NCI-H1092 (cell line): ENCODE measurements at places on chromosomes 3 and 15.

DNA sequence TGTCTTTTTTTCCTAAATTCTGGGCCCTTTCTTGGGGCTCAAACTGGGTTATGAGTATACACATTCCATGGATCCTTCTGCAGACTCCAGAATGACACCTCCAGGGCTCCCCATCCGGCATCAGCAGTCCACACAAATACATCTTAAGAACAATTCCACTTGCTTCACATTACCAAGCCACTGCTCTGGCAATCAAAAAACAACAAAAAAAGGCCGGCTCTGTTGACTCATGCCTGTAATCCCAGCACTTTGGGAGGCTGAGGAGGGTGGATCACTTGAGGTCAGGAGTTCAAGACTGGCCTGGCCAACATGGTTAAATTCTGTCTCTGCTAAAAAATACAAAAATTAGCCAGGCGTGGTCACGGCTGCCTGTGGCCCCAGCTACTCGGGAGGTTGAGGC, 49.9 kb upstream of the LPP start:
- no peak for DNase-seq

DNA sequence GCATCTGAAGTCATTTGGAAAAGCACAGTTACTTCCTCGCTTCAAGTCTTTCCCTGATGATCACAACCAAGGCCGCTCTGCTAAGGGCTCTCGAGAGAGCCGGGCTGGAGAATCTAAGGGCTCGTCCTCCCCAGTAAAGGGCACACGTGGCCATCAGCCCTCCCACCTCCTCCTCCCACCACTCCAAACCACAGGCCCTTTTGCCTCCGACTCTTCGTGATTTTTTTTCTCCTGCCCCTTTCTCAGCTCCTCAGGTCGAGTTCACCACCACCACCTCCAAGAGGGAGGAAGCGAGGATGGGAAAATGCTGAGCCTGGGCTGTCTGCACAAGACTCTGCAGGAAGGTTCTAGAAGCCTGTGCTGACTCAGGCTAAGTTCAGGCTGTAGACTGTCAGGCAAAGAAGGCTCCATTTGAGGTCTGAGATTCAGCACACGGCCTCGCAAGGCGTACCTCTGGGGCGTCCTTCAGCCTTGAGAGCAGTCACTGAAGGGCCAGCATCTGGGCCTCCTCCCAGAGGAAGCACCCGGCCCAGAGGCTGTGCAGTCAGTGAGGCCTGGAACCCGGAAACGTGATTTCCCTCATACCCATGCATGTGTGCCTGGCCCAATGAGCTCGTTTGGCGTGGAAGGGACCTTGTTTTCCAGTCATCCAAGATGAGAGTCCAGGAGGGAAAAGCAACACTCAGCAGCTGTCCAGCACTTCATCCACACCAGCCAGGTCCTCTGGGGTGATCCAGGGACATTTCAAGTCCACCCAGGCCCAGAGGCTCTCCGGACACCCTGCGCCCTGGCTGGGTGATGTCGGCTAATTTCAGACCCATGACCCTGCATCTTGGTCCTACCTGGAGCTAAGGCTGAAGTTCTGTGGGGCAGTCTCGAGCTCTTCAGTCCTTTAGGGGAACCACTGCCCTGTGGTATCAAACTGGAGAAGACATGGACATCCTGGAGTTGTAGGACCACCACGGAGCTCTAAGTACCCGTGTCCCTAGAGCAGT, 196.8 kb downstream of the XXYLT1 start:
- no peak for DNase-seq

DNA sequence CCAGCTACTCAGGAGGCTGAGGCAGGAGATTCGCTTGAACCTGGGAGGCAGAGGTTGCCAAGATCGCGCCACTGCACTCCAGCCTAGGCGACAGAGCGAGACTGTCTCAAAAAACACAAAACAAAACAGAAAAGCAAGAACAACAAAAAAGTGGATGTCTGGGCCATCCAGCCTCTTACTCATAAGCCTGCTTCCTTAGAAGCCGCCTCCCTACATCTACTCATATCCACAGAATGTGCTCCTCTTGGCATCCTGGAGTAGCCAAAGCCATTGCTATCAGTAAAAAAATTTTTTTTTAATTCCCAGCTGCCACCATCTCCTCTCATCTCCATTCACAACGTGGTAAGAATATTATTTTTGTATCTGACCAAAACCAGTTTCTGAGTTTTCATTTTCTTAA, 10.8 kb downstream of the ZSCAN2 start:
- DNase-seq: no peak

DNA sequence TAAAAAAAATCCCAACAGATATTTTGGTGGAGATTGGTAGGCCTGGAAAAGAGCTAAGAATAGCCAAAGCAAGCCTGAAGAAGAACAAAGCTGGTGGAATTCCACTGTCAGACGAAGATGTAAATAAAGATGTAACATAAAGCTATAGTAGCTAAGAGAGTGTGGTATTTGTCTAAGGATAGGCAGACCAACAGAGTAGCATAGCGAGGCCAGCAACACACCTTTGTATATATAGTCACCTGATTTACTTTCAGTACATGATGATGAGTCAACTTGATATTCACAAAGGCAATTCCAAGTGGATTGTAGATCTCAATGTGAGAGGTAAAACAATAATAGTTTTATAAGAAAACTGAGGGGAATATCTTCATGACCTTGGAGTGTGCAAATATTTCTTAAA, 53.6 kb upstream of the SYN2 start:
- no peak for DNase-seq

GRCh38 chr3:50671331-50671730, 3.4 kb upstream of the DOCK3 start:
- peak; percentile 66 for DNase-seq

DNA sequence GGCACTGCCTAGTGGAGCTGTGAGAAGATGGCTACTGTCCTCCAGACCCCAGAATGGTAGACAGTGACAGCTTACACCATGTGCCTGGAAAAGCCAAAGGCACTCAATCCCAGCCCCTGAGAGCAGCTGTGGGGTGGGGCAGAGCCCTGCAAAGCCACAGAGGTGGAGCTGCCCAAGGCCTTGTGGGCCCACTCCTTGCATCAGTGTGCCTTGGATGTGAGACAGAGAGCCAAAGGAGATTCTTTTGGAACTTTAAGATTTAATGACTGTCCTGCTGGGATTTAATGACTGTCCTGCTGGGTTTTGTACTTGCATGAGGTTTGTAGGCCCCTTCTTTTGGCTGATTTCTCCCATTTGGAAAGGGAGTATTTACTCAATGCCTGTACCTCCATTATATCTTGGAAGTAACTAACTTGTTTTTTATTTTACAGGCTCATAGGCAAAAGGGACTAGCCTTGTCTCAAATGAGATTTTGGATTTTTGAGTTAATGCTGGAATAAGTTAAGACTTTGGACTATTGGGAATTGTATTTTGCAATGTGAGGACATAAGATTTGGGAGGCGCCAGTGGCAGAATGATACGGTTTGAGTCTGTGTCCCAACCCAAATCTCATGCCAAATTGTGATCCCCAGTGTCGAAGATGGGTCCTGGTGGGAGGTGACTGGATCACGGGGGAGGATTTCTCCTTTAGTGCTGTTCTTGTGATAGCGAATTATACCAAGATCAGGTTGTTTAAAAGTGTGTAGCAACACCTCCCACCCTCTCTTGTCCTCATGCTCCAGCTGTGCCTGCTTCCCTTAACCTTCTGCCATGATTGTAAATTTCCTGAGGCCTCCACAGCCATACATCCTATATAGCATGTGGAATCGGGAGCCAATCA, 80.4 kb downstream of the MYO5A start:
- no peak for DNase-seq

DNA sequence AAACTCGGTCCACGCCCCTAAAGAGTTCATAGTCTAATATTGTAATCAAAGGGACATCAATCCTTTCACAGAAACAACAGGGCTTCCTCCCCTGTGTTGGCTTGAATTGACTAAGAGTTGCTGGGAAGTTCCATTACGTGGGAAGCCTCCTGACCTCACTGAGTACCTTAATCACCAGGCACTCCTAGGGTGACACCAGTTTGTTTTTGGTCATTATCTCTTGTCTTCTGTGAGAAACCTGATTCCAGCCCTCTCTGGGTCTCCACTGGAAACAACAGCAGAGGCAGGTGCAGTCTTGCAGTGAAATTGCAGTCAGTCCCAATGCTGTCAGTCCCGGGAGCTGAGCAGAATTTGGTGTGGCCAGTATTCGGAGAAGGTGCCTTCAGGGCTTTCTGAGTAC, 55.4 kb downstream of the BOC start:
- DNase-seq: peak; percentile 24

GRCh38 chr3:56825567-56826438, 24.1 kb upstream of the ARHGEF3 start:
- peak; percentile 5 for DNase-seq

DNA sequence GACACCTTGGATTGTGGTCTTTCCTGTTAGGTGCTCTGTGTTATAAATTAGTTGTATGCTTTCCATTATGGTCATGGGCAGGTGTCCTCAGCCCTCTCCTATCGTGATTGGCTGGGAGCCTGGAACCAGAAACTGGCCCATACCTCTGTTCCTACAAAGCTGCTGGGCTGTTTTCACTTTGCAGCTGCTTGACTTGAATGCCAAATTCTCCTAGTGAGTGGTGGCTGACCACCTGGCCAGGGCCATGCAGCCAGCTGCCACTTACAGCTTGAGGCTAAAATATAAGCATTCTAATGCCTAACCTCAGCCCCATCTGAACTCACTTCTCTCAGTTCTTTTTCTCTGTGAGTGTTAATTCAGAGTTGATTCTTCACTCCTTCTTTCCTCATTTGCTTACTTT, 239.3 kb upstream of the GBE1 start:
- peak; percentile 47 for DNase-seq

GRCh38 chr15:49495993-49496753, 73.1 kb downstream of the FGF7 start:
- DNase-seq: no peak

- no peak for DNase-seq
These were observed 11.1 kb upstream of the PLAAT1 start for GRCh38 chr3:193229851-193230420.

DNA sequence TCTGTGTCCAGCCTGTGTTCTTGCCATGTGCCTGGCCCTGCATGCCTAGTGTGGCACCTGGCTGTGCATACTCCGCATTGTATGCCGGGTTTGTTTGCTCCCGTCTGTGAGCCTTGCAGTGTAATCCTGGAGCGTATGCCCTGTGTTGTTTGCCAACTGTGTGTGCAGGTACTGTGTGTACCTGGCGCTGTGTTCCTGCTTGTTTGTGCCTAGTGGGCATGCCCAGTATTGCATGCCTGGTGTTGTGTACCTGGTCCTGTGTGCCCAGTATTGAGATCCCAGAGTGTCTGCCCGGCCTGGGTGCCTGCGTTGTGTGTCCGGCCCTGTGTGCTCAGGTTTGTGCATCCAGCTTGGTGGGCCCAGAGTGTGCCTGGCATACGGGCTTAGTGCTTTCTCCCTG, 54.5 kb upstream of the CHRNA7 start:
- DNase-seq: no peak

DNA sequence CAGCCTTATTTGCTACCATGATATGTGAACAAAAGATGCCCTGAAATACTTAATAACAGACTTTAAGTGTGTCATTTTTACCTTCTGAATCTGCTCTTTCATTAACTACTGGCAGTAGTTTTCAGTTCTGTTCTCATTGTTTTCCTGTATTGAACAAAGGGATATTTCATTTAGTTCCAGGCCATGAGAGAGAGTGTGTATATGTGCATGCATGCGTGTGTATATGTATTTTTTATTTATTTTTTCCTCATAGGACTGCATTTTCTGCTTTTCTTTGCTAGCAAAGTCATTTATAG, 46.8 kb upstream of the CRTC3 start:
- no peak for DNase-seq

- DNase-seq: no peak
These were observed 45.9 kb upstream of the ALDH1A3 start for GRCh38 chr15:100833417-100834389.

DNA sequence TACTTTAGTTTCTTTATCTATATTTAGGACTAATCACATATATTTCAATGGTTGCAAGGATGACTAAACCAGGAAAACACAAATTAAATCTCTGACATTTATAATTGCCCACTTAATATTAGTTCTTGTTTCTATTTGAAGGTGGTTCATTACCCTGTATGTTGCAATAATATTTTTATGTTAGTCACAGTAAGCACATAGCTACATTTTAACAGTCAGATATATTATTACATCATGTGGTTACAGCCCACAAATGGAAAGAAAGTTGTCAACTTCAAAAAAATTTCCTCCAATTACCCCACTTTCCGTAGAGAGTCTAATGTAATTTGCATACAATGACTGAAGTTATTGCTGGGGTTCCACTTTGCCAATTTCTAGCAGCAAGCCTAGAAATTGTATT, 114.6 kb downstream of the TUSC7 start:
- DNase-seq: no peak

DNA sequence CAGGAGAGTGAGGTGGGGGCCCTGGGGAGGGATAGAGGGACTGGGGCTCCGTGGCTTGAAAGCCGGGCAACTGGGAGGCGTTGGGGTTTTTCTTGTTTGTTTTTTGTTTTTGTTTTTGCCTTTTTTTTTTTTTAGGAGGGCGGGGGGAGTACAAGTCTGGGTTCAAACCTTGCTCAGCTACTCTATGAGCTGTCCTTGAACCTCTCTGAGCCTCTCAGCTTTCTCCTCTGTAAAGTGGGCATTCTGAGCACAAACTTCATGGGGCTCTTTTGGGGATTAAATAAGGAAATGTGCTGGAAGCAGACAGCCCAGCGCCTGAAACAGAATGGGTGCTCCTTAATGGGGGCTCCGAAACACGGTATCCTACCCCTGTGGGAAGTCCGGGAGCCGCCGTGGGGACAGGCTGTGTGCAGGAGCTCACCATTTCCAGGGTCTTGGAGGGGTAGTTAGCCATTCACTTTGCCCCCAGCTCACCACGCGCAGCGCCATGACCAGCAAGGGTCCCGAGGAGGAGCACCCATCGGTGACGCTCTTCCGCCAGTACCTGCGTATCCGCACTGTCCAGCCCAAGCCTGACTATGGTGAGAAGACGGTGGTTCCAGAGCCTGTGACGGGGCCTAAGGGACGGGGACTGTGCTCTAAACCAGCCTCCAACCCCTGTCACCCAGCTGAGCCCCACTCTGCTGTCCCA, 388 bp downstream of the ACY1 start:
- DNase-seq: no peak

DNA sequence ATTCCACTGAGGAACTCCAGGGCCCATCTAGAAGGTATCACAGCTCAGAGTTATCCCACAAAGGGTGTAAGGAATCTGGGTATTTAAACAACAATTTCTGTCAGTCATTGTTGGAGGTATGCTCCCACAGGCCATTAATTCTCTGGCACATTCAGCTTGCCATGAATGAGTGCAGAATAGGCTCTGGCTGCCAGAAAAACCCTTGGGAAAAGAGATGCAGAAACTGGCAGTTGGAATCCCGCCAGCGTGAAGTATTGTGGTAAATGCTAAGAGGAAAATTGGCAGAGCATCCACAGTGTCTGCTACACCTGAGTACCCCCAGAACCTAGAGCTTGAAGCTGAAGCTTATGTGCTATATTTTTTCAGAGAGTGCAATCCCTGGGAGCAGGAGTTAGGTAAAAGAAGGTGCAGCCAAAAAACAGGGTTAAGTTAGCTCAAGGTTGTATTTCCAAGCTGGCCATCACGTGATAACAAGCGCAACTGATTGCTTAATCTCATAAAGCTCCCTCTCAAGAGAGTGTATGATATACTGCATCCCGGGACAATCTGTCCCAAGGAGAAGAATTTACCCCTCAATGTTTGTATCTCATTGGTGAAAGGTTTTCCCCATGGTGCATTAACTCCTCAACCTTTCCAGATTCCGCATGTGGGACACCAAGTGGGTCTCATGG, 94.2 kb upstream of the ACP3 start:
- DNase-seq: peak; percentile 96
